ENCODE measurements at places on chromosomes 7 and 10. TPM values are rescaled to one million over a fixed set of nuclear protein-coding genes. Genes with fewer than 3 reads are reported as not detected.
A peak's percentile ranks its signal among the peaks of the same experiment; 100 is the strongest.

Gene GDF2
- not detected for total RNA-seq

- no peaks in the 10 kb centered on the region for H3K36me3 ChIP-seq
- H3K4me3 ChIP-seq, result no peak overlapping the region
- H3K27me3 ChIP-seq, result no peaks in the 10 kb centered on the region
- H3K4me1 ChIP-seq, result no peaks in the 10 kb centered on the region
- H3K27ac ChIP-seq, result no peak overlapping the region
- DNase-seq, result no peak
Measured at GRCh38 chr7:131533151-131533559, 23.3 kb downstream of the PODXL start.

DNA sequence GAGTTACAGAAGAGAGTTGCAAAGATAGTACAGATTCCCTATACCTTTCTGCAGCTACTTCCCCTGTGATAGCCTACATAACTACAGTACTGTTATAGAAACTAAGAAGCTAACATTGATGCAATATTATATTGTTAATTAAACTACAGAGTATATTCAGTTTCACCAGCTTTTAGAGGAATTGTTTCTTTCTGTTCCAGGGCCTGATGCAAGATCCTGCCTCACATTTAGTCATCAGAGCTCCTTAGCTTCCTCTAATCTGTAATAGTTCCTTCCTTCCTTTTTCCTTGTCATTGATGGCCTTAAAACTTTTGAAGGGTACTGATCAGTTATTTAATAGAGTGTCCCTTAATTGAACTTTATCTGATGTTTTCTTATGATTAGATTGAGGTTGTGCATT lies 56.8 kb downstream of the SDHAF3 start:
- H3K27ac ChIP-seq, result no peak overlapping the region
- no peaks in the 10 kb centered on the region for H3K36me3 ChIP-seq
- no peak for DNase-seq
- no peaks in the 10 kb centered on the region for H3K4me1 ChIP-seq
- H3K4me3 ChIP-seq, result no peak overlapping the region
- no peaks in the 10 kb centered on the region for H3K27me3 ChIP-seq

DNA sequence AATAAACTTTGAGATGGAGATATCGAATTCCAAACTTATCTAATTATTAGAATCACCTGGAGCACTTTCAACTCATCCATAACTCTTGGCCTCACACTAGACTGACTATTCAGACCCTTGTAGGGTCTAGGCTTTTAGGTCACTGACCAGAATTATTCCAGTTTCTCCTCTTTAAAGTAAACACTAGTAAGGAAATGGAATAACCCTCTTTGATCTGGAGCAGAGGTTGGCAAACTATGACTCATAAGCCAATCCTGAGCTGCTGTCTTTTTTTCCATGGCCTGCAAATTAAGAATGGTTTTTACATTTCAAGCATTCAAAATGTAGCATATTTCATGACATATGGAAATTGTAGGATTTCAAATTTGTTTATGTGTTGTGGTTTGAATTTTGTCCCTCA lies 1601.9 kb downstream of the REEP3 start:
- no peak for DNase-seq
- H3K36me3 ChIP-seq, result no peaks in the 10 kb centered on the region
- H3K27me3 ChIP-seq, result no peaks in the 10 kb centered on the region
- H3K27ac ChIP-seq, result no peak overlapping the region
- H3K4me1 ChIP-seq, result no peaks in the 10 kb centered on the region
- no peak overlapping the region for H3K4me3 ChIP-seq

Gene CTAGE15
- total RNA-seq, result 0.39 TPM

DNA sequence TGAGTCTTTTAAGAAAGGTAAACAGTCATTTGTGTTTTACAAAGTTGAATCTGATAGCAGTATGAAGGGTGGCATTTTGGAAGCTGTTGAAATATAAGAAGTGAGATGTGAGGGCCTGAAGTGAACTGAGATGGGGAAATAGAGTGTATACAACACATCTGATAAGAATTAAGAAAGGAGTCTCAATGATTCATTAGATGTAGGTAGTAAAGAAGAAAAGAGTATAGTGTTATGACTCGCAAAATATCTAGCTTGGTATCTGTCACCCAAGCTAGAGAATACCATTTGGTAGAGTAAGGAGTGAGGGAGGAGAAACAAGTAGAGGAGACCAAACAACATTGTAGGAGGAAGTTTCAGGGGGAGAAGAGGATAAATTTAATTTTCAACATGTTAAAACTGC lies 5.3 kb downstream of the PTPN12 start:
- H3K4me1 ChIP-seq, result peaks cover 41% of the 10 kb centered on the region
- H3K27ac ChIP-seq, result peak overlapping the region; percentile 44
- no peak overlapping the region for H3K4me3 ChIP-seq
- DNase-seq, result no peak

DNA sequence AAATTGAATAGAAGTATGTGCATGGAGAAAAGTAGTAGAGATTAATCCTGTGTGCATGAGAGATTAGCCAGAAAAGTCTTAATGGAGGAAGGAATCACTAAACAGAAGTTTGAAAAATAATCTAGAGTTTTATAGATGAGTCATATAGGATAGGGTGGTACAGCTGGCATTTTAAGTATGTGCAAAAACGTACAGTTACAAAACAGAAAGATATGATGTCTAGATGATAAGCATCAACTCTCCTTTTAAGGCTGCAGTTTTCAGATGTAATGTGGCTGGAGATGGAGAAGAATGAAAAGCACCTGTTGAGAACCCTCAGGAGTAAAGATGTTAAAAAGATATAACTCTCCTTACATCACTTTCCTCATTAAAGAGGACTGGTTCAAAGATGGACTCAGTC lies 271.3 kb downstream of the STK31 start:
- H3K4me1 ChIP-seq, result no peaks in the 10 kb centered on the region
- DNase-seq, result no peak

- no peak overlapping the region for H3K27ac ChIP-seq
- H3K4me1 ChIP-seq, result no peaks in the 10 kb centered on the region
- DNase-seq, result no peak
- no peak overlapping the region for H3K4me3 ChIP-seq
Measured at GRCh38 chr10:34768261-34768971, 46.7 kb downstream of the PARD3 start.

Gene LLCFC1
- total RNA-seq, result not detected

DNA sequence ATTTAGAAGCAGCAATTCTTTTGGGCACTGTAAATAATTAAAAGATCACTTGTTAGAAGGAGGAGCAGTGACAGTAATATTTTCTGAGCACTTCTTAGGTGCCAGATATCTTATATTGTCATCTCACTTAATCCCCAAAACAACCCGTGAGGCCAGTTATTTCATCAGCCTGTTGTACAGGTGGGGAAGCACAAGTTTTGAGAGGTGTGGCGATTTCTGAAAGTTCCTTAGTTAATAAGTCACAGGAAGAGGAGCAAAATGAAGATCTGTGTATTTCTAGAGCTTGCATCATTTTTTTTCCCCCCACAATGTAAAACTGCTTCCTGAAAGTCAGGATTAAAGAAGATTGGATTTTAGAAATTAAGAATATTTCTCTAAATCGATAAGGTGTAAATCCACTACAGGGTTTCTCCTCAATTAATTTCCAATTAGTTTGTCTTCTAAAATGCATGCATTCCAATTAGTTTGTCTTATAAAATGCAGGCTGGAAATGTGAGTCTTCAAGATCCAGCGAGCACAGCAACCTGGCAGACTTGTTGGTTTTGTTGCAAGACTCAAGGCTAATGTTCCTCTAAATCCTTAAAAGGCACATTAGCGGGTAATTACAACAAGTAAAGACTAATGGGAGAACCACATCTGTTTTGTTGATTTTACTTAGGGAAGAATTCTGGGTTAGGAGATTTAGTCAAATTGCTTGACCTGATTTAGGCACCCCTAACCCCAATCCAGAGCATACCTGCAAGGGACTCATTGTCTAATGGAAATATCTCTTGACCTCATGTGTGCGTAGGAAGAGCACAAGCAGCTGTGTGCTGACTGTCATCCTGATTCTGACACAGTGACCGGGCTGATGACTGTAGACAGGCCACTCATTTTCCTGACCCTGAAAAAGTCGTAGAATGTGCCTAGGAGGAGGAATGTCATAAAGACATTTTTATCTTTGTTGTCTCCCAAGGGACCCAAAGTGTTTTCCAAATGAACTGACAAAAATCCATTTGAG lies 272.0 kb downstream of the BAMBI start:
- H3K4me3 ChIP-seq, result no peak overlapping the region
- no peaks in the 10 kb centered on the region for H3K4me1 ChIP-seq
- no peak for DNase-seq
- no peak overlapping the region for H3K27ac ChIP-seq
- no peaks in the 10 kb centered on the region for H3K36me3 ChIP-seq

GRCh38 chr10:79153745-79154144 lies 85.0 kb downstream of the ZMIZ1 start:
- H3K4me3 ChIP-seq, result no peak overlapping the region
- no peaks in the 10 kb centered on the region for H3K36me3 ChIP-seq
- H3K27ac ChIP-seq, result no peak overlapping the region
- peaks cover 42% of the 10 kb centered on the region for H3K4me1 ChIP-seq

Gene BHLHA15
- total RNA-seq, result not detected

DNA sequence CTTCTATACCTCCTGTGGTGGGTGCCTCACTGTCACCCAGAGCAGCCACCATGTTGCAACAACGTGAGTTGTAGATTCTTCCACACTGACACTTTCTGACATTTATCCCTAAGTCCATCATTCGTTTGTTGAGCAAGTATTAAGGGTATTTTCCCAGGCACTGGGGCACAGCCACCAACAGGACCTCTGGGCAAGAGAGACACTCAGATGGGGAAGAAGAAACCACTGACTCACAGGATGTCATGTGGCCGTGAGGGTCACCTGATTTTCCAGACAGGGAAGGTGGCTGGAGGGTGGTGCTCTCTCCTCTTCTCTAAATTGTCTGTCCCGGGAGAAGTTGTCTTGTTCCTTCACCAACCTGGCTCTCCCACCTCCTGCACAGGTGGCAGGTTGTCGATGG lies 51.7 kb upstream of the PPIF start:
- no peak overlapping the region for H3K4me3 ChIP-seq
- H3K4me1 ChIP-seq, result peaks cover 57% of the 10 kb centered on the region
- no peaks in the 10 kb centered on the region for H3K27me3 ChIP-seq
- peaks cover 54% of the 10 kb centered on the region for H3K36me3 ChIP-seq
- DNase-seq, result no peak

- no peak overlapping the region for H3K4me3 ChIP-seq
- no peaks in the 10 kb centered on the region for H3K27me3 ChIP-seq
- no peaks in the 10 kb centered on the region for H3K36me3 ChIP-seq
- no peak for DNase-seq
- no peak overlapping the region for H3K27ac ChIP-seq
Measured at GRCh38 chr7:25613912-25614311, 385.6 kb upstream of the NPVF start.
